ENCODE measurements at places on chromosomes 4 and X.

DNA sequence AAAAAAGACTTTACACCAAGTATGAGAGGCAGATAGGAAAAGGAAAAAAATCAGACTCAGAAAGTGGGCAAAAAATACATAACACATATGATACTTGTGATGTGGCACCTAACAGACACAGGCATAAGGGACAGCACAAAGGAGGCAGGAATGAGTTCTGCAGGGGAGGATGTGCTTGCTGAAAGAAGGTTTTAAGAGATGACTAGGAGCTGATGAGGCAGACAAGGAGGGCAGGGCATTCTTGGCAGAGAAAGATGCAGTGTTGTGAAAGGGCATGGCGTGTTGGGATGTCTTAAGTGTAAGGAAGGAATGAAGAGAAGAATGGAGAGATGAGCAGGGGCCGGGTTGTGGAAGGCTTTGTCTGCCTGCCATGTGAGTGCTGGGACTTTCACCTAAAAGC, 49.7 kb upstream of the TMEM154 start:
- DNase-seq, result no peak

GRCh38 chr4:144740316-144740715, 94.4 kb downstream of the HHIP start:
- no peak for DNase-seq

DNA sequence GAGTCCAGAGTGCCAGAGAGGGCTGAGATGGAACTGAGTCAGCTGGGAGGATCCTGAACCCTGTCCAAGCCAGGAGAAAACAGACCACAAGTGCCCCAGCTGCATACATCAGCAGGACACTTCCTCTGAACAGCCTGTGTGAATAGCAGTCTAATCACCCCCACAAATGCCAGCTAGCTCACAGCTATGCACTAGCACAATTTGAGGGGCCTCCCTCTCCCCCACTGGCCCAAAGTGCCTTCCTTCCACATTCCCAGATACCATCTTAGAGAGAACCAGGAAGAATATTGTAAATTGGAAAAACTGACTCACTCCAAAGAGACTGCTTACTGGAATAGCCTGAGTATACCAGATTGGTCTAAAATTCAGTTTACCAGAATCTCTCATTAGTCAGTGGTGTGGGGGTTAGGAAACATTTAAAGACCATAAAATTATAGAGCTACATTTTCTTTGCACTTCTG, 292.6 kb upstream of the KLF3 start:
- no peak for DNase-seq

DNA sequence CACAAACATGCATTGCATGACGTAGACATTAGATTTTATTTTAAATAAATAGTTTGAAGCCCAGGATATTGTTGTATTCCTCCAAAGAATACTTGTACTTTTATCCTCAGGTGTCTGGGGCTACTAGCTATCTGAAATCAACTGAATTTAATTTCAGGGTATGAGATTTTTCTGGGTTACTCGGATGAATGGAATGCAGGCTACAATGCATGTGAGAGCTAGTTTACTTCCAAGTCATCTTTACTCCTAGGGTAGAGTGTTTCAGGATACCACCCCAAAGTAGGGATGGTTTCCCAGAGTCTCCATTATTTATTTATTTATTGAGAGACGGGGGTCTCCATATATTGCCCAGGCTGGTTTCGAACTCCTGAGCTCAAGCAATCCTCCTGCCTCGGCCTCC, 66.4 kb downstream of the HPRT1 start:
- no peak for DNase-seq

Measured in GM13976 (cell line).